Uterus (tissue), 4 donors: ENCODE measurements at places on chromosomes 5 and 9.

GRCh38 chr9:114099669-114100270 lies 678 bp upstream of the KIF12 start:
- no peak for DNase-seq

DNA sequence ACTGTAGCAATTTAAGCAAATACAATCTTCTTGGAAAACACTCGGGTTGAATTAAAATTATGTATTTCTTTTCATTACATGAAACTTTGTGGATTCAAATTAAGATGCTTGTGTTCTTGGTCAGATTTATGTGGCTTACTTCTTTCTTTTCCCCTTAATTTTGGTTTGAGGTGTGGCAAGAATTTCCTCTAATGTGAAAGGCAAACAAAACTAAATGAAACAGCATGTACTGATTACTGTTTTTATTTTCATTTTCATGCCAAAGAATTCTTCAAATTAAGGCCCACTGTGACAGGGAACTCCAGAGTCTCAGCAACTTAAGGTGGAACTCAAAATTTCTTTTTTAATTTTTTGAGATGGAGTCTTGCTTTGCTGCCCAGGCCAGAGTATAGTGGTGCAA lies at the start of gene OMD:
OMD (minus strand) TSS at position 132 of the 400 bp plus-strand sequence. CDS start 6,913 bp downstream, outside the sequence.
- DNase-seq, result no peak

- DNase-seq, result no peak
Observed at GRCh38 chr9:80873861-80874260, 815.5 kb downstream of the TLE1 start.

- no peak for DNase-seq
Observed at GRCh38 chr5:132086277-132086794, 12.7 kb downstream of the CSF2 start.

DNA sequence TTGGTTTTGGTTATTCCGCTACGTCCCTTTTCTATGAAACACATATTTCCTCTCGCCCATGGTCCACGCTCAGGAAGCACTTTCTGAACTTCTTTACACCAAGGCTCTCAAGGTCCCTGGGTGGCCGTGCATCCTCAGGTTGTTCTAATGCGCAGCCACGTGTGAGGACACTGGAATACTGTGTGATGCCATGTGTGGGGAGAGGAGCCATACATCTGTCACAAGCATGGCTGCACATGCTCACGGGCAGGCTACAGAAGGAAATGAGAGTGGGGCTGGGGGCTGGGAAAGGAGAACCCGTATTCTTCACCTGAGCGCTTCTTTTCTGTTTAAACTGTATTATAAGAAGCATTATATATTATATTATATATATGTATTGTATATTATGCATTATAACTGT lies 36.7 kb downstream of the PRRT1B start:
- no peak for DNase-seq

- DNase-seq, result no peak
Observed at GRCh38 chr5:17438027-17438426, 60.0 kb upstream of the TAF11L2 start.

DNA sequence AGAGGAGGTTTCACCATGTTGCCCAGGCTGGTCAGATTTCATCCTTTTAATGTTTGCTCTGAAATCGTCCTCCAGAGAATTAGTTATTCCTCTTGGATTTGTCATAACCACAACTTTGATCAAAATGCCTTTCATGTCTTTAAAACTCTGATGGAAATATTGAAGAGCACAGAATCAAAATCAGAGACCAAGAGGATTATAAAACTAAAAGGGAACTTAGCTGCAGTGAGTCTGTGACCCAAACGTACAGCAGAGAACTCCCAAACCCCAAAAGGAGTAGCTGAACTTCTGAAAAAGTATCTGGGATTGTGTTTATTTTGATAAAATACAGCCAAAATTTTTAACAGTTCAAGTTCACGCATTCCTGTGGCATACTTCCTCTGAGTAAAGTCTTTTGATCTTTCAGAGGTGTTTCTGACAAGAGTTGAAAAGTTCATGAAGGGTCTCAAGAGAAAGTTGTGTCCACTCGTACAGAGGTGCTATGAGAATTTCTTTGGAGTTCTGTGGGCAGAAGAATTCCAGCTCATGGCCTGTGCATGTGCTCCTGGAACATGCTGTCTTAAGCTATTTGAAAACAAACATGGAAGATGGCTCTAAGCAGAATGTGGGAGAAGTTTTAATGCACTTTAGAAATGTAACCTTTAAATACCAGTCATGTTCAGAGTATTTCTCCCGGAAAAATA lies 124.0 kb downstream of the ESM1 start:
- DNase-seq, result no peak

DNA sequence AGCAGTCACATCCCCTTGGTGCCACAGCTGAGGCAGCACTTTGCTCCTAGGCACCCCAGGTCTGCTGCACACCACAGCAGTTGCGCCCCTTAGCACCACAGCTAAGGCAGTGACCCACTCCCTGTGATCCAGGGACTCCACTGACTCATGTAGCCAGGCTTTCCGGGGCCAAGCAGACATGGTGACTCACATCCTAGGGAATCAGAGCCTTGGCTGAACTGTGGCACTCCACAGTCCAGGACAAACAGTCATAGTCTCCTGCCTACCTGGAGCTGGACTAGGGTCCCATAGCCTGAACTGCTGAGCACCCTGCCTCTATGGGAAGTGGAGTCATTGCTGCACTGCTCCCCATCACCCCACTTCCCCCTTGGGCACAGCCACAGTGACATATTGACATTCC lies 338.7 kb downstream of the NPR3 start:
- DNase-seq, result no peak

DNA sequence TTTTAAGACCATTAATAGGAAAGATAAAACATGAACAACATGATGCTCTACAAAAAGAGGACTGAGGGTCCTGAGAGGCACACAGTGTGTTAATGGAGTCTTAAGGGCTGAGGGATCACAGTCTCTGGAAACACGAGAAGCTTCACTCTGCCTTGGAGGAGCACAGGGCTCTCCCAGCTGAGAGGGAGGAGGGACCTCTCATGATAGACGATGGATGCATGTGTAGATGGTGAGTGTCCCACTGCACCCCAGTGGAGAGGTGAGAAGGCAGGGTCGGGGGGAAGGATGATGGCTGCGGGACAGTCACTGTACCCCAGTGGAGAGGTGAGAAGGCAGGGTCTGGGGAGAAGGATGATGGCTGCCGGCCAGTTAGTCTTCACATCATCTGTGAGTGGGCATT lies 613.4 kb downstream of the IRX1 start:
- no peak for DNase-seq

GRCh38 chr5:154761046-154761736 lies 6.0 kb downstream of the LARP1 start:
- DNase-seq, result no peak

- no peak for DNase-seq
Observed at GRCh38 chr9:85332487-85332886, 409.3 kb downstream of the AGTPBP1 start.

DNA sequence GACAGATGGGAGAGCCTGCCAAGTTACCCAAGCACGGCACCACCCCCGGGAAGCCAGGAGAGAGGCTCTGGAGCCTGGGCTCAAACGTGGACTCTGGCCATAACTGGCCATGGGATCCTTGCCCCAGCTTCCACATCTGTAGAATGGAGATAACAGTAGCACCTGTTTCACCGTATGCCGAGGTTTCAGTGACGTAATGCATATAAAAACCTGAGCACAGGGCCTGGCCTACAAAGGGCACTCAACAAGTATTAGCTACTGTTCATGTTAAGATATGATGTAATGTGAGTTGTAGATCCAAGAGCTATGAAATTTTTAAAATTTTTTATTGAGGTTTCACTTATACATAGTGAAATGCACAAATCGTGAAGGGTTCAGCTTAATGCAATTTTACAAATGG lies 82.2 kb upstream of the BARHL1 start:
- no peak for DNase-seq

GRCh38 chr9:128992995-128993394 lies 35.1 kb downstream of the SH3GLB2 start:
- no peak for DNase-seq

DNA sequence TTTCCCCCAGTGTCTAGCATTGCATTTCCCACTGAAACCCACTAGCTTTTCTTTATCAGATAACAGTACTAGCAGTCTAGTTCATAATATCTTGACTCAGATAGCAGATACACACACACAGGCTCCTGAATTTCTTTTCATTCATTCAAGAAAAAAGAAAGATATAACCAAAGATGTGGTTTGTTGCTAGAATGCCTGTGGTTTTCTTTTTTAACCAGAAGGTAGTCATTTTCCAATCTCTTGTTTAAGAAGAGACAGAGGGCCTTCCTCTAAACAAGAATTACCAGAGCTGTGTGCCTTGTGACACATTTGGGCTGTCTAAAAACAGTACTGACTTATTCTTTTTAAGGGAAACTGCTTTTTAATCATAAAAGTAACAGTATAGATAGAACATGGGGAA lies 167.3 kb downstream of the PJA2 start:
- no peak for DNase-seq

DNA sequence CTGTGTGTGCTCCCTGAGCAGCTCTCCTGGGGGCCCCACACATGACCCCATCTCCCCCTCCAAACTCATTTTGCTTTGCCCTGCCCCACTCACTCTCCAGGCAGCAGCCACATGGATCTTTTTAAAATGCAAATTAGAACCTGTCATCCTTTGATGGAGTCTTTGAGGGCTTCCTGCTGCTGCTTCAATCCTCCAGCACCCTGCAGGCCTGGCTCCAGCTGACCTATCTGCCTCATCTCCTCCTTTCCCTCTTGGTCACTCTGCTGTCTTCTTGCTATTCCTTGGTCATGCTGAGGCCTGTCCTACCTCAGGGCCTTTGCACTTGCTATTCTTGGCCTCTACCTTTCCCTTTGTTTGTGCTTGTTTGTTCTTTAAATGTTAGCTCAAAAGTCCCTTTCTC lies 17.9 kb downstream of the NDST1 start:
- DNase-seq, result no peak

GRCh38 chr9:121780177-121781040 lies 129.0 kb downstream of the DAB2IP start:
- DNase-seq, result peak; percentile 13

GRCh38 chr5:137179203-137179602 lies 319.9 kb downstream of the SPOCK1 start:
- no peak for DNase-seq

DNA sequence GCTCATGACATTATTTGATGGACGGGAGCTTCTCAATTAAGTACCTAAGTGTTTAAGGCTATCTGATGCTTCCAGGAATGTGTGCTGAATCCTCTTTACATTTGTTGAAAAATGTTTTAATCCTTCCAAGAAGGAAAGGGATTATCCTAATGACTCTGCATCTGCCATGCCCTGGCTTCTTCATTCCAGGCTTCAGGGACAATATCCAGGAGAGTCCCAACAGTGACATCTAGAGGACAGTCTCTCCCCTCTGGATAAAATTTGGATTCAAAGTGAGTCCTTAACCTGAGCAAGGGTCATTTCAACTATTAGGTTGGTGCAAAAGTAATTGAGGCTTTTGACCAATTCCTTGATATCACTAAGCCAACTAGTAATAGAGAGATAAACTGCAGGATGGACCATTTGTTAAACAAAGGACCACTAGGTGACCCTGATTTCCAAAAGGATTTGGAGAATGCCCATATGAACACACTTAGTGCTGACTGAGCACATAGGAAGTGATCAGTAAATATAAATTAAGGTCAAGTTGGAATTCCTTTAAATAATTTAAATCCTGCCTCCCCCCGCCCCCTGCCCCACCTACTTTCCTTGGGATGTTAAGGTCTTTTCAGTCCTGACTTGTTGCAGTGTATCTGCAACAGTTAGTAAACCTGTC lies 19.1 kb downstream of the TNFSF8 start:
- no peak for DNase-seq

DNA sequence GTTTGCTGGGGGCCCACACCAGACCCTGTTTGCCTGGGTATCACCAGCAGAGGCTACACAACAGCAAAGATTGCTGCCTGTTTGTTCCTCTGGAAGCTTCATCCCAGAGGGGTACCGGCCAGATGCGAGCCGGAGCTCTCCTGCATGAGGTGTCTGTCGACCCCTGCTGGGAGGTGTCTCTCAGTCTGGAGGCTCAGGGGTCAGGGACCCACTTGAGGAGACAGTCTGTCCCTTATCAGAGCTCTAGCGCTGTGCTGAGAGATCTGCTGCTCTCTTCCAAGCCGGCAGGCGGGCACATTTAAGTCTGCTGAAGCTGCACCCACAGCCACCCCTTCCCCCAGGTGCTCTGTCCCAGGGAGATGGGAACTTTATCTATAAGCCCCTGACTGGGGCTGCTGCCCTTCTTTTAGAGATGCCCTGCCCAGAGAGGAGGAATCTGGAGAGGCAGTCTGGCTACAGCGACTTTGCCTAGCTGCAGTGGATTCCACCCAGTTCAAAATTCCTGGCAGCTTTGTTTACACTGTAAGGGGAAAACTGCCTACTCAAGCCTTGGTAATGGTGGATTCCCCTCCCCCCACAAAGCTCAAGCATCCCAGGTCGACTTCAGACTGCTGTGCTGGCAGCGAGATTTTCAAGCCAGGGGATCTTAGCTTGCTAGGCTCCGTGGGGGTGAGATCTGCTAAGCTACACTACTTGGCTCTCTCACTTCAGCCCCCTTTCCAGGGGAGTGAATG lies 206.0 kb upstream of the TLX3 start:
- no peak for DNase-seq

- peak; percentile 42 for DNase-seq
Observed at GRCh38 chr5:134177369-134178095, 782 bp upstream of the SKP1 start.

DNA sequence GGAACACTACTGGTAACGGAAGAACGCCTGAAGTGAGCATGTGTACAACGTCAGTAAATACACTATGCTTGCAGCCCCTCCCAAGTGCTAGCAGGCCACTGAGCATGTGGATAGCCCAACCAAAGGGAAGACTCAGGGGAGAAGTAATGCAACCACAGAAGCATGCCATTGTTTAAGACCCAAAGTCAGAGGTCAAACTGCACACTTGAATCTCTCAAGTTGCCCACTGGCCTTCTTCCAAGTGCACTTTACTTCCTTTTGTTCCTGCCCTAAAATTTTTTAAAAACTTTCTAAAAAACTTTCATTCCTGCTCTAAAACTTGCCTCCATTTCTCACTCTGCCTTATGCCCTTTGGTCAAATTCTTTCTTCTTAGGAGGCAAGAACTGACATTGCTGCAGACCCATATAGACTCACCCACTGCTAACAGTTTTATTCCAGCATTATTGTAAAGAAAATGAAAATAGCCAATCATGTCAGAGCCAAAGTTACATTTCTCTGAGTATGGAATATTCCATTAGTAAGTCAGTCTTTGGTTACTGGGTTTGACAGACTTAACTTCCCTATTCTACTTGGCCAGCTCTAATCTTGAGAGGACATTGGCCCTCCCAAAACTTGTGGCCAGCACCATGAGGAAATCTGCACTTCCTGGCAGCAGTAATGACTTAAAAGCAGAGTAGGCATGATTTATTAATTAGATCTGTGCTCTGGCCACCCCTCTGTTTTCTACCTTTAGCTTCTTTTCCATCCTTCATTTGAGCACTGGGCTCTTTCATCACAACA lies 76.9 kb downstream of the TSSK1B start:
- no peak for DNase-seq

DNA sequence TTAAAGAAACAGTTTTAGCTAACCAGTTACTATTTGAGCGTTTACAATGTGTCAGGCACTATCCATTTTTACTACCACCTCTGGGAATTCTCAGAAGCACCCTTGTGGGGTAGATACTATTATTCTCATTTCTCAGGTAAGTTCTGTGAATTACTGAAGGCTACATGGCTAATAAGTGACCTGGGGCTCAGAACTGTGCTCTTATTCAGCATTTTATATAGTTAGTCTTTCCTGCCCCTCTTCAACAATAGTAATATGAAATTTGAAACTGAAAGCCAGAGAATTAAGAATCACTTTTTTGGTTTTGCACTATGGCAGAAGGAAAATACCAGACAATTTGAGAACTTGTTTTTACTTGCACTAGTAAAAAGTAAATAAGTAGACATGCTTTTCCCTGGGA lies 11.8 kb downstream of the ELL2 start:
- no peak for DNase-seq
